ENCODE measurements at places on chromosomes 1 and 21. TPM values are rescaled to one million over a fixed set of nuclear protein-coding genes. Genes with fewer than 3 reads are reported as not detected.

DNA sequence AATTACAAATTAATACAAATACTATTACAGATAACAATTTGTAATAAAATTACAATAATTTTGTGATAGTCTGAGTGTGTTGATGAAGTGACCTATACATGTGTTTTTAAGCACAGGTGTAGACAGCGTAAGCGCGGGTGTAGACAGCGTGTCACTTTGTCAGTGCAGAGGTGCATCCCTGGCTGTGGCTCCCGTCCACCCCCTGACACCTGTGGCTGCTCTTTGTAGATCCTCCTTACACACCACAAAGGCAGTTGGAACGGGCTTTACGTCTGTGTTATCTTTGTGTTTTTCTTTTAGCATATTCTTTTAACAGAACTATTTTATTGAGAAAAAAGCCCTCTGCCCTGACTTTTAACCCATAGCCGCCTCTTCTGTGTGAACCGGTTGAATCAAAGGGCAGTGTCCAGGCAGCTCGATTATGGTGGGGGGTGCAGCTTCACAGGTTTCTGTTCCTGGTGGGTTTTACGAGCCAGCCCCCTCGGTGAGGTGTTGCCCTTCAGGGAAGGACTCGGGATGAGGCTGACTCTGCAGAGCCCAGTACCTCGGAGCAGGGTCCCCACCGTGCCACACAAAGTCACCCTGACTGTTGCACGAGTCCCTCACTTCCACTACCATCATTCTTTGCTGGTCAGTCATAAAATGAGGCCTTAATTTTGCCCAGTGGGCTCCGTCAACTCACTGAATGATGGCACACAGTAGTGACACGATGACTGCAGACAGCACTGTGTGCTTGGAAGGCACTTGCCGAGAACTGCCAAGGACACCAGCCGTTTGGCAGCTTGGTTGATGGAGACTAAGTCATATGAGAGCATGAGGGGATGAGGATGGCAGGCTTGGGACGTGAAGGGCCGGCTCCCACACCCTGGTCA is 86.4 kb upstream of the COL6A1 start:
- DNase-seq = no peak

GRCh38 chr1:154263465-154264332 is 8.7 kb upstream of the HAX1 start:
- no peak for DNase-seq

The KTI12 gene
- 17.8 TPM for total RNA-seq

DNA sequence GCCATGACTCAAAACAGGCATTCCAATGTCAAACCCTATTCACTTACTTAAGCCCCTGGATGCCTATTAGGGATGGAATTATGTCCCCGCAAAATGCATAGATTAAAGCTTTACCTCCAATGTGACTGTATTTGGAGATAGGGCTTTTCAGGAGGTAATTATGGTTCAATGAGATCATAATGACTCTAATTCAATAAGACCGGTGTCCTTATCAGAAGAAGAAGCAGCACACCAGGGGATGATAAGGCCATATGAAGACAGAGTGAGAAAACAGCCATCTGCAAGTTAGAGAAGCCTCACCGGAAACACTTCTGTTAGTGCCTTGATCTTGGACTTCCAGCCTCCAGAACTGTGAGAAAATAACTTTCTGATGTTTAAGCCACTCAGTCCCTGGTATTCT is 1131.8 kb upstream of the TMPRSS15 start:
- no peak for DNase-seq

The CASQ2 gene
- 0.17 TPM for total RNA-seq

- peak; percentile 56 for DNase-seq
Observed at GRCh38 chr1:48109390-48110013, 112.3 kb upstream of the TRABD2B start.

GRCh38 chr1:8281843-8282509 is 35.9 kb upstream of the SLC45A1 start:
- DNase-seq = no peak

The CR2 gene
- not detected for total RNA-seq

DNA sequence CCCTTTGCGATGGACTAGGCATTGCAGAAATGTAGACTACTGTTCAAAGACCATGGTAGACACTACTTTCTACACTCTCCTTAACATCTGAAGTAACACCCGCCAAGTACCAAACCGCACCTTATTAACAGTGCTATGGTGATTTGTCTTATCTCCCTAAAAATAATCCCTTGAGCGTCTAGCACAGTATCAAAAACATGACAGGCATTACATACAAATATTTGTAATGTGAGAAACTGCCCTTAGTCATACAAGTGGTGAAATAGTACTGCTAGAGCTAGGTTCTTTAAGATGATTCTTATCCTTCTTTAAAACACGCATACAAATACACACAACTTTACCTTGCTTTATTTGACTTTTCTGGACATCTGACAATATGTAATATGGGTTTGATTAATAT is 27.2 kb downstream of the PUM1 start:
- DNase-seq = peak; percentile 34

DNA sequence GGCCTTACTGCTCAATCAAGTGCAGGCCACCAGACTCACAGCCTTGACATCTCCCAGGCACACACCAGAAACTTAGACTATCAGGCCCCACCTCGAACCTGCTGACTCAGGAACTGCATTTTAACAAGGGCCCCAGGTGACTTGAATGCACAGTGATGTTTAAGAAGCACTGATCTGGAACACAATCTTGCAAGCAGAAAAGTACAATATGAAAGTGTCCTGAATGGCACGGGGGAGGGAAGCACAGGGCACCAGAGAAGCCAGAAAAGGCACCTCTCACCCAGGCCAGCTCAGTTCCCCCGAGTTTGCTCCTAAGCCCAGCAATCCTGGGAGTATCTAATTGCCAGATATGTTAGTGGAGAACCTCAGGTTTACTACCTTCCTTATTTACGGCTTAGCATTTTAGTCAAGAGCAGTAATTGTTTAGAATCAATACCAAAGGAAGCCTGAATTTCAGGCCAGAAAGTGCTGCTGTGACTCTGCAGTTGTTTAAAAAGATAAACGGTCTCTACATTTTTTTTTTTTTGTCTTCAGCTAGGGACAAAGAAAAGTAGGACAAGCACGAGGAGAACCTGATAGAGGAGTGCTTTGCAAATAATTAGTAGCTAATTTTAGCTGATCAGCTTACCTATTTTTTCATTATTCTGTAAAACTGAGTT is 50.9 kb upstream of the CDC42BPA start:
- no peak for DNase-seq

- peak; percentile 38 for DNase-seq
Observed at GRCh38 chr1:145858238-145858900, 512 bp downstream of the PIAS3 start.

DNA sequence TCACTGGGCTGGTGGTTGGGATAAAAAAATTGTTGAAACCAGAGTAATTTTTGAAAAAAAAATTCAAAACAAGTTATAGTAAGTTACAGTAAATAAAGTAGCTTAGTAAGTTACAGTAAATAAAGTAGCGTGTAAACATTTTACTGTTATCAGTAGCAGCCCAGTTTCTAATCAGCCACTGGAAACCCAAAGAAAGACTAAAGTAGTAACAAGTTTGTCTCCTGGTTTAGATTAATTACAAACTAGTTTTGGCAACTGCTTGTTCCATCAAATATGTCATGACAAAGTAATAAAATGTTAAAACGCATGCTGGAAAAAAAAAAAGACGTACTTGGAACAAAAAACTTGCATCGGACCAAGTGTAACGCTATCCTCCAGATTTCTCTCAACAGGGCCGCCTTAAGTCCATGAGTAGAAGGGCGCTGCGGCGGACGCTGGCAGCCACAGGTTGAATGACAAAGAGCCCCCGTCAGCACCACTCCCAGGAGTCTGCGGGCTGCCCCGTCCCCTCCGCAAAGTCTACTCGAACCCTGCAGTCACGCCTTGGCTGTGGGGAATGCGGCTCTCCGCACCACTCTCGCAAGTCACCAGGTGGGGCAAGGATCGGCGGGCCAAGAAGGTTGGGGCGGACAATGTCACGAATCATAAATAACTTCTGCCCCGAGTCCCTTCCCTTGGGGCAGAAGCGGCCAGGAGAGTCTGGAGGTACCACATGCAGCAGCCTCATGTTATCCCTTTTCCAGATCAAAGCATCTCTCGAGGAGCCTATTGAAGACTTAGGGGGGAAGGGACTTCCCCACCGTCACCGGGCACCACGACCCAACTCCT is 837 bp downstream of the SLC16A1 start:
- DNase-seq = peak; percentile 59

DNA sequence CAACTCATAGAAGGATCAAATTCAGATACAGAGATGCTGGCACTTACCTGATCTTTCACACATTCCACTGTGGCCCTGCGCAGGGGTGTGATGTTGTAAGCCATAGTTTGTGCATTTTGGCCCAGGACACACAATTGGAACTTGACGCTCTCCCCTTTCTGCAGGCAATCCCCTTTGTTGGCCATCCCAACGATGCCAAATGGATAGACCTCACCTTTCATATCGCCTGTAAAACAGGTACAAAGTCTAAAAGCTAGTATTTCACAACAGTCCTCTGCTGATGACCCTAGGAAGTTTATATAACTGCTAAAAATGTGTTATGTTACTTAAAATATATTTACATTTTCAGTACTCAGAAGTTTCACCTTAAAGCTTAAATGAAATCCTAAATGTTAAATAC is 3.9 kb upstream of the NRAS start:
- DNase-seq = no peak

DNA sequence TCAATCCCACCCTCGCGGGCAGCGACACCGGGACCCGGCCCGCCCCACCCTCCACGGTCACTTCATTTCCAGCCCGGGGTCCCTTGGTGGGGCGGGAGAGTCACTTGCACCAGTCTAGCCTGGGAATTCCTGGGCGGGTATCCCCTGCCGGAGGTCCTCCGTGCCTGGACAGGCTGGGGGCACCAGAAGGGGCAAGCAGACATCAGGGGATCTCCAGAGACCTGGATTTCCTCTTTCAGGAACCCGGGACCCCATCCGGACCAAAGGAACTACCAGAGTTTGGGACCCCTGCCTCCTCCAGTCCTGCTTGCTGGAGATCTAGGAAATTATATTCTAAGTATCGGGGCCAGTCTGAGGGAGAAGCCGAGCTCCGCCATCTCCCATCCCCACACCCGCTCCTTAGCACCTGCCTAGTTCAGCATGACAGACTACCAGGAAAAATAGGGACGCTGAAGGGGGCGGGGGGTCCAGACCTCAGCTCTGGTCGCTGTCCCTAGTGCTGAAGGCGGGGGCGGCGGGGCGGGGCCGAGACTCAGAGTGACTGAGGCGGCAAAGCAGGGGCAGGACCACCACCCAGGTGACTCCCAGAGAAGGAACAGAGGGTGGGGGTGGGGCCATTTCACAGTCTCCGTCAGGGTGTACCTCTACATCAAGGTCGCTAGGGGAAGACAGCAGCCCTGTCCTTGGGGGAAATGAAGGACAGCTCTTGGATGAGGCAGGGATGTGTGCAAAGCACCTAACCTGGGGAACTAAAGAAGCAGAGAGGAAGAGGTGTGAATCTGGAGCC is 832 bp downstream of the HCN3 start:
- peak; percentile 35 for DNase-seq

The STIL gene
- 26.5 TPM for total RNA-seq

The DNAJC28 gene
- total RNA-seq = 0.77 TPM

GRCh38 chr1:232105561-232105960 is 479.0 kb downstream of the DISC1 start:
- DNase-seq = no peak

GRCh38 chr1:230205719-230206198 is 138.7 kb downstream of the GALNT2 start:
- DNase-seq = no peak

The SOX13 gene
- 3.6 TPM for total RNA-seq

GRCh38 chr1:218743861-218744505 is 398.8 kb downstream of the TGFB2 start:
- DNase-seq = no peak

- no peak for DNase-seq
Observed at GRCh38 chr21:39281853-39282252, 31.6 kb downstream of the BRWD1 start.

The TUFT1 gene
- 7.8 TPM for total RNA-seq

DNA sequence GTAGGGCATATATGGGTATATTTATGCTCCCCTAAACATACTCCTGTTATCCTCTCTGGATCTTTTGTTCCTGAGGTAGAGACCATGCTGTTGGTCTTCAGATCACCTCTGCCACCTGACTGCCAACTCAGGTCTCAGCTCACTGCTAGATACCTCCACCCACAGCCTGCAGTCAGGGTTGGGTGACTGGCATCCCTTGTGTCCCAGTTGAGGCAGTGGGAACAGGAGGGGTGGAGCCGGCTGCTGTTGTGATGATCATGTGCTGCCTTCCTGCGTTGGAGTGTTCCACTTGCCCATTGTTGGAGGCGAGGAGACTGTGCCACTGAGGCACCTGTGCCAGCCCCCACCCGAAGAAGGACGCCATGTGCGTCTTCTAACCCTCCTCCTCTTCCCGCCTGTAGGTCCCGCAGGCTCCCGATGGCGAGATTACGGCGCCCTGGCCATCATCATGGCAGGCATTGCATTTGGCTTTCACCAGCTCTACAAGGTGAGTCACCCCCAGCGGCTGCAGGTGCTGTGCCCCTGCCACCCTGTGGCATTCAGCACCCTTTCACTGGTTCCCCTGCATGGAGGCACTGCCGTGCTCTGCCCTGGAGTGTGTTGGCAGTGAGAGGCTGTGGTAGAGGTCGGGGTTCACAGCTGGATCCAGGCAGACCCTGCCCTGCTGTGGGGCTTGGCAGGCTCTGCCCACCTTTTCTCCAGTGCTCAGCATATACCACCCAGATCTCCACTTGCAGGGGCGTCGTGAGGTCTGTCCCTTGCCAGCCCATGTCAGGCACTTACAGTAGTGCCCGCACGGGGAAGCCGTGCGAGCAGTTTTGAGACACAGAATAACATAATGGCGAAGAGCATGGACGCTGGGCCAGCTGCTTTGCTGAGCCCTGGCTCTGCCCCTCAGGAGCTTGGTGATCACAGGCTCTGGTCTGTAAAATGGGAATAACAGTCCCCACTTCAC is 143.5 kb downstream of the PEX14 start:
- DNase-seq = no peak

The ZNF683 gene
- total RNA-seq = not detected

The OR2G6 gene
- total RNA-seq = not detected

DNA sequence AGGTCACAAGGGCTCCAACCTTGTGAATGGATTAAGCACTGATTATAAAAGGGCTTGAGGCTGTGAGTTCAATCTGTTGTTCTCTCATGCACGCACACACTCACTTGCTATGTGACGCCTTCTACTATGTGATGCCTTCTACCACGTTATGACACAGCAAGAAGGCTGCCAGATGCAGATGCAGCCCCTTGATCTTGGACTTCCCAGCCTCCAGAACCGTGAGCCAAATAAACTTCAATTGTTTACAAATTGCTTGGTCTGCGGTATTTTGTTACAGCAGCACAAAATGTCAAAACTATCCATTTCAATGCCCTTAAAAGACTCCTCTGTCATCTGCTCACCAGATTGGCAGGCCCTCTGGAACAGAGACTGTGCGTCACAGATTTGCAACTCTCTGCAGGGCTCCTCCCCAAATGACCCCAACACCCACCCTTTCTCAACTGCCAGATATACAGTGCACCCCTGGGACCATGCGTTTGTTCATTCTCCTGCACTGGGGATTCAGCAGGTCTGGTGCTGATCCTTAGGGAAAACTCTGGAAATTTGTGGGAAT is 47.8 kb upstream of the KANK4 start:
- DNase-seq = no peak

The PPIH gene
- 47.6 TPM for total RNA-seq

The MLLT11 gene
- 16.9 TPM for total RNA-seq
